Activated naive CD4-positive, alpha-beta T cell treated with Interleukin-2 at 50 U/mL for 16 hours (primary cell): ENCODE measurements at places on chromosomes 4 and X.

DNA sequence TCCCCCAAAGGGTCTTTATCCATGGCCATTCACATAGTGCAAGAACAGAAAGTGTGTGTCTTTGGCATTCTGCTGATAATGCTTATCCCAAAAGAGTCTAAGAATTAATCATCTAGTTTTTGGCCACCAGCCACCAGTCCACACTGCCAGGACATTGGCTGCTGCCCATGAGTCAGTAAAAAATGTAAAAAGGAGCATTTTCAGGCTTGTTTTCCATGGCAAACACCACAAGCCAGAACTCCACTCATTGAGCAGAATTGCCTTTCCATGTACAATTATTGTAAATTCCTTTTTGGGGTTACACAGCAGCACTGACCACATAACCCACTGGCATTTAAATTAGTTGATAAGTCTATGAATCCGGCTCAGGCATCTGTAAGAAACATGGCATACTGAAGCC, 89.2 kb upstream of the PRDX4 start:
- DNase-seq, result no peak

- DNase-seq, result no peak
These were observed 47.3 kb upstream of the KCNE5 start for GRCh38 chrX:109672239-109672638.

GRCh38 chrX:39439906-39440798, 638.9 kb downstream of the MID1IP1 start:
- DNase-seq, result peak; percentile 22

DNA sequence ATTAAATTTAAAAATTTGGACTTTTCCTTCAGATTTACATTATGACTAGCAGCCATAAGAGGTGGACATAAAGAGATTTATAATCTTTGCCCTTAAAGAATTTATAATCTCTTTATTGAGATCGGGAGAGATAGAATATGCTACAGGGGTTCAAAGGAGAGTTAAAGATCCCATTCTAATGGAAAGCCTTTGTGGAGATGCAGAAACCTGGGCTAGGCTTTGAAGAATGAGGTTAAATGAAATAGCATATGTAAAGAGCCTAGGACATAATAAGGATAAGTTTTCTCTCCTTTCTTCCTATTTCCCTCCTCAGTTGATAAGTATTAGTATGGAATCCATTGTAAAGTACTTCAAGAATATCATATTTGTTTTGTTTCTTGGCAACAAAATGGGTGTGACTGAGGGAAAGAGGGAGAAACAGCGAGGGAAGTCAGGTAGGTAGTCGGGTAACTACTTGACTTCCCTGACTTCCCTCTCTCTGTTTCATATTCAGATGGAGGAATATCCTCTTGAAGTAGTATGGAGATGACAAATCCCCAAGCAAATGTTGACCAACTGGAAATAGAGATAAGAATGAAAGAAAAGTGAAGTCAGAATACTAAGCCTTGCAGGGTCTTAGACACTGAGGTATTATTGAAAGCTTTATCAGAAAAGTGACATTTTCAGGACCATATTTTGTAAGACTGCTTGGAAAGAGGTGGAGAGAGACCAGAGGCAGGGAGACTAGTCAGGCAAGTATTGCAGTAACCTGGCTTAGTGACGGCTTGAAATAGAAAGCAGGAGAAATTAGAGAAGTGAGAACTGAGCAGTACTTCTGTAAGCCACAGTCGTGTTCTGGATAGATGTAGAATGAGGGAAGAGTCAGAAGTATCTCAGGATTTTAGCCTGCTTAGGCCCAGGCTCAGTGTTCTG, 82.9 kb downstream of the PDLIM5 start:
- no peak for DNase-seq

- no peak for DNase-seq
These were observed 113.2 kb downstream of the SPCS3 start for GRCh38 chr4:176432811-176433540.

DNA sequence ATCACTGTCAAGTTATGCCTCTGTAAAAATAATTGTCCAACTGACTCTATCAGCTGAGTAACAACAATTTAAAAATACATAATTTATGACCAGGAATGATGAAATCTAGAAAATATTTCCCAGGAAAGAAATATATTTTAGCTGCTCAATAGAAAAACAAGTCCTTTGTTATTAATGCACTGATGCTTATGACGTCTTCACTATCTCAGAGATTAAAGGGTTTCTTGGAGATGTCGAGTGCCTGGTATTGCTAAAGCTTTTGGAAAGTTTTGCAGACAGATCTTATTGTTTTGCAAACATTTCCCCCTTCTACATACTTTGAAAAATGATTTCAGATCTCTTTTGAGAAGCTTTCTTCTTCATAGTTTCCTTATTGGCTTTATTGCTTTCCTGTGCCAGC, 154.6 kb upstream of the RPS6KA3 start:
- no peak for DNase-seq

GRCh38 chr4:22573198-22573597, 57.3 kb upstream of the ADGRA3 start:
- no peak for DNase-seq

DNA sequence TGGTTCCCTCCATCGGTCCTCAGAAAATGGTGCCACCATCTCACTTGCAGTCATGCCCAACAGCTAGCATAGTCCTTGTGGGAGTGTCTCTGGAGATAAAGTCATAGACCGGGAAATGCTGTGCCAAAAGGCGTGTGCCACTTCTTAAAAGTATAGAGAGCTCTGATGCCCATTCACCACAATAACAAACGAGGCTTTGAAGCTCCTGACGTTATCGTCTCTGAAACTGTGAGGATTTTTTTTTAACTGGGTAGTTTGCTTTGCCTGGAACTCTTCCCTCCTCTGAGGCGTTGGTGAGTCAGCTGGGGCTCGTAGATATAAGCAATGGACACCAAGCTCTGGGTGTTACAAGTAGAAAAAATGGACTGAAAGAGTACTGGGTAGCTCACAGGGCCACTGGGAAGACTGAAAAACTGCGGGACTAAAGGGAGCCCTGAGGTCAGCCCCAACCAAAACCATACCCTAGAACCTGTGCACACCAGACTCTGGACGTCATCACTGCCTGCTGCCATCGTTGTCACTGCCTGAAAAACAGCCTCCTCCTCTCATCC, 89.4 kb upstream of the TRIM2 start:
- peak; percentile 46 for DNase-seq

DNA sequence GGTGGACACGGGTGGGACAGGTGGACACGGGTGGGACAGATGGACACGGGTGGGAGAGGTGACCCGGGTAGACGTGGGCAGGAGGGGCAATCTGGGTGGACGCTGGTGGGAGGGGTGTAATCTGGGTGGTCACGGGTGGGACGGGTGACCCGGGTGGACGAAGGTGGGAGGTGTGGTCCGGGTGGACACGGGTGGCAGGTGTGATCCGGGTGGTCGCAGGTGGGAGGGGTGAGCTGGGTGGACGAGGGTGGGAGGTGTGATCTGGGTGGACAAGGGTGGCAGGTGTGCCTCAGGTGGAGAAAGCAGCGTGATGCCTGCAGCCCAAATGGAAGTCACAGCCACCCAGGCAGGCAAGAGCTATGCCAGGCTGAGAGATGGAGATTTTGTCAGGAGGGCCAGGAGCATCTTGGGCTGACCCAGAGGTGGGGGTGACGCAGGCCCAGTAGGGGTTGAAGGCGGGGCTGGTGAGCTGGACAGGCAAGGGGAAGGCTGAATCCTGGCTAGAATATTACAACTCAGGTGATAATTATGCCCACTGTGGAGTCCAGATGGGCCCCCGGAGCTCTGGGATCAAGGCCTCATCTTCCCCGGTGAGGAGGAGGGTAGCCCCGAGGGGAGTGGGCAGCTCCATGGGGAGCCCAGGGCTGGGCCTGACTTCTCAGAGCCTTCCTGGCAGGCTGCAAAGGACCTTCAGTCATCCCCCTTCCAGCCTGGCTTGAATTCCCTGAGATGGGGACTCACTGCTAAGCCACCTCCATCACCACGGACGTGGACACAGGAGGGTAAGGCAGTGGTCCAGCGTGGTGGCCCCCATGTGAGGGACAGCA, 100.0 kb downstream of the ADRA2C start:
- DNase-seq, result no peak

- no peak for DNase-seq
These were observed 236.0 kb upstream of the SLIT2 start for GRCh38 chr4:20015636-20016224.

- DNase-seq, result no peak
These were observed 37.7 kb upstream of the RAB33B start for GRCh38 chr4:139416073-139416673.

GRCh38 chr4:78360466-78360865, 191.1 kb upstream of the ANXA3 start:
- no peak for DNase-seq

GRCh38 chr4:3838437-3839380, 72.5 kb downstream of the ADRA2C start:
- no peak for DNase-seq

GRCh38 chrX:31200430-31200829, 128.6 kb upstream of the FTHL17 start:
- DNase-seq, result no peak

GRCh38 chr4:143186649-143187048, 1.9 kb downstream of the USP38 start:
- no peak for DNase-seq

DNA sequence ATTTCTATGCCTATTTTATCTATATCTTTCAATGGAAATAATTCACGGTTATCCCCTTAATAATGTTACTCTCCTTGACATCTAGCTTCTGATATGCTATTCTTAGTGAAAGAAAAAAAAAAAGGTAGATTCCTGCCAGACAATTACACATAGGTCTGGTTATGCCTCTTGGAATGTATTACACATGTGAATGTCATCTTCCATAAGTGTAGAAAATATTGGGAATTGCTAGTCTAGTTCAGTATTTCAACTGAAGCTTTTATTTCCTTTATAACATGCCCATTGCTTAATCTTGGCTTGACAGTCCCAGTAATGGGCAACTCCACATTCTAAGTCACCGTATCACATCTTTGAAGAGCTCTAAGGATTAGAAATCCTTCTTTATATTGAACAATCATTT, 25.4 kb upstream of the PPP1R2C start:
- DNase-seq, result no peak

GRCh38 chr4:94290245-94290644, 52.4 kb downstream of the HPGDS start:
- DNase-seq, result no peak

- DNase-seq, result no peak
These were observed 79.7 kb downstream of the GRIA3 start for GRCh38 chrX:123263747-123264146.

DNA sequence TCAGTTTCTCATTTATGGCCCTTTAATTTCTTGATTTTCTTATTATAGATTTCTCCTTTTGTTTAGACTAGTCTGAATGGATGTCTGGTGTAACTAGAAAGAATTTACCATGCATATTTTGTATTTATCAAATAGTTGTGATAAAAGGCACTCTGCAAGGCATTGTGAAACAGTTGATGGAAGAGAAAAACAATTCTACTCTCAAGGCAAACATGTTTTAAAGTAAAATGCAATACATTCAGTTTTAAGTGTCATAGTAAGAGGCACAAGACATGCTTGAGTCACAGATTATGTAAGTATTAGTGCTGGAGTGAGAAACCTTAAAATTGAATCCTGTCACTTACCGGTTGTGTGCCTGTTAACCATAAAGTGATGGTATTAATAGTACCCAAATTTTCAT, 283.3 kb upstream of the DKK2 start:
- no peak for DNase-seq

GRCh38 chr4:22668301-22668700, 24.4 kb upstream of the GBA3 start:
- no peak for DNase-seq

DNA sequence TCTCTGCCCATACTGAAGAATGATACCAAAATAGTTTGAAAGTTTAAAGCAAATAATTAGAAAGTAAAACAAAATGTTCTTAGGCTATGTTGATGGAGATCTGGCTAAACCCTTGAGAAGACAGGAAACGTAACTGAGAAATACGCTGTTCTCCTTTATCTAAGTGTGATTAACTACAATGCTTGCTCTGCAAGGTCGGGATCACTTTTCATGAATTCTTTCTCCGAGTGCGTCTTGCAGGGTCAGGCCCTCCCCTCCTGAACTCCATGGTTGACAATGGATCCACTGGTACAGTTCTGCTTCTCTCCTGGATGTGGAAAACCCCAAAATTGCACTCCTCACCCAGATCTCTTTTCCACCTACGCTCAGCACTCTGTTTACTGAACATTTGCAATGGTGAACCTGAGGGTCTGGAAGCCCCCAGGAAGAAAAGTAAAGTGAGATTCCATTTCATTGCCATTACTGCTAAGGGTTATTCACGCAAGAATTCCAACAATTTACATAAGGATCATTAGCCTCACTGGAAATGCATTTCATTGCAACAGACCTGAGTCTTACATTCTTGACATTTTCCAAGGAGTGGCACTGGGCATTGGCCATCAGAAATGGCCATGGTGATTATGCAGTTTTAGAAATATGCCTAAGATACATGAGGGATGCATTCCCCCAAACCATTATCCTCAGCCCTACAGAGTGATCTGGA, 24.6 kb upstream of the WWC2 start:
- DNase-seq, result no peak

DNA sequence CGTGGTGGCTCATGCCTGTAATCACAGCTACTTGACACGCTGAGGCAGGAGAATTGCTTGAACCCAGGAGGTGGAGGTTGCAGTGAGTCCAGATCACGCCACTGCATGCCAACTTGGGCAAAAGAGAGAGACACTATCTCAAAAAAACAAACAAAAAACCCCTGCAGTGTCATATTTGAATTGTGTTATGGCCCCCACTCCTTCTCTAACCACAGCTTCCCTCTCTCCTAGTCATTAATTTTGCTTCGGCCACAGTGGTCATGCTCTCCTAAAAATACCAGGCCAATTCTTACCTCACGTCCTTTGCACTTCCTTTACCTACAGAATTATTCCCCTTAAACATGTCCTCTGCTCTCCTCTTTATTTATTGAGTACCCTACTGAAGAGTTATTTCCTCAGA, 206.1 kb downstream of the PPP3CA start:
- DNase-seq, result no peak

DNA sequence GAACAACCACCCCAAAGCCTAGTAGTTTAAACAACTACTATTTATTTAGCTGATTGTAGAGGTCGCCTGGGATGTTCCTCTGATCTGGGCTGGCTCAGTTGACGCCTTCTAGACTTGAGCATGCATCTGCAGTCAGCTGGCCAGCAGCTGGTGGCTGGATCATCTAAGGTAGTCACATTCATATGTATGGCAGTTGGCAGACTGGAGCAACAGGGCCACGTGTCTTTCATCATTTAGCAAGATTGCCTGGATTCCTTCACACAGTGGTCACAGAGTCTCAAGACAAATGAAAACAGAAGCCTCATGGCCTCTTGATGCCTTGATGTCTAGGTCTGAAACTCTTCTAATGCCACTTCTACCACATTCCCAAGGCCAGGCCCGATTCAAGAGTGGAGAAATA, 220.6 kb upstream of the S100G start:
- no peak for DNase-seq
